Activated CD8-positive, alpha-beta memory T cell treated with anti-CD3 and anti-CD28 coated beads for 36 hours (primary cell): ENCODE measurements at places on chromosomes 1 and 21. TPM values are rescaled to one million over a fixed set of nuclear protein-coding genes. Genes with fewer than 3 reads are reported as not detected.

The TCEA3 gene
- 1.1 TPM for total RNA-seq

The ETV3L gene
- total RNA-seq, result not detected

The HNRNPU gene
- total RNA-seq, result 638 TPM

The NOS1AP gene
- 0.13 TPM for total RNA-seq

The FPGT gene
- 15.7 TPM for total RNA-seq

The OPRD1 gene
- total RNA-seq, result not detected

The MUL1 gene
- total RNA-seq, result 18.6 TPM

The AKT3 gene
- total RNA-seq, result 38.7 TPM

The C1orf35 gene
- total RNA-seq, result 27.6 TPM

The KCNJ9 gene
- total RNA-seq, result not detected

The IGSF9 gene
- total RNA-seq, result 0.06 TPM

The RPS6KA1 gene
- total RNA-seq, result 222 TPM

The PLA2G2D gene
- not detected for total RNA-seq

The LCA5L gene
- total RNA-seq, result 0.46 TPM

The GON4L gene
- total RNA-seq, result 51.2 TPM

The CD101 gene
- 0.48 TPM for total RNA-seq

The FAM72C gene
- 6.9 TPM for total RNA-seq

The IRF6 gene
- 1.1 TPM for total RNA-seq

The CYP4A11 gene
- not detected for total RNA-seq

The TAS1R1 gene
- total RNA-seq, result not detected

The CHIA gene
- total RNA-seq, result not detected

The LYSMD1 gene
- total RNA-seq, result 4.7 TPM
